Neural progenitor cell (in vitro differentiated cells): ENCODE measurements at places on chromosomes 16 and 17.
A peak's percentile ranks its signal among the peaks of the same experiment; 100 is the strongest.

GRCh38 chr16:77330332-77331042, 104.3 kb downstream of the ADAMTS18 start:
- peak; percentile 88 for DNase-seq

- peak; percentile 72 for DNase-seq
Observed at GRCh38 chr17:81470944-81471817, 41.4 kb downstream of the ACTG1 start.

- peak; percentile 69 for DNase-seq
Observed at GRCh38 chr17:32487473-32488176, 832 bp downstream of the CDK5R1 start.

GRCh38 chr16:24471561-24472350, 67.6 kb upstream of the RBBP6 start:
- DNase-seq: peak; percentile 22

DNA sequence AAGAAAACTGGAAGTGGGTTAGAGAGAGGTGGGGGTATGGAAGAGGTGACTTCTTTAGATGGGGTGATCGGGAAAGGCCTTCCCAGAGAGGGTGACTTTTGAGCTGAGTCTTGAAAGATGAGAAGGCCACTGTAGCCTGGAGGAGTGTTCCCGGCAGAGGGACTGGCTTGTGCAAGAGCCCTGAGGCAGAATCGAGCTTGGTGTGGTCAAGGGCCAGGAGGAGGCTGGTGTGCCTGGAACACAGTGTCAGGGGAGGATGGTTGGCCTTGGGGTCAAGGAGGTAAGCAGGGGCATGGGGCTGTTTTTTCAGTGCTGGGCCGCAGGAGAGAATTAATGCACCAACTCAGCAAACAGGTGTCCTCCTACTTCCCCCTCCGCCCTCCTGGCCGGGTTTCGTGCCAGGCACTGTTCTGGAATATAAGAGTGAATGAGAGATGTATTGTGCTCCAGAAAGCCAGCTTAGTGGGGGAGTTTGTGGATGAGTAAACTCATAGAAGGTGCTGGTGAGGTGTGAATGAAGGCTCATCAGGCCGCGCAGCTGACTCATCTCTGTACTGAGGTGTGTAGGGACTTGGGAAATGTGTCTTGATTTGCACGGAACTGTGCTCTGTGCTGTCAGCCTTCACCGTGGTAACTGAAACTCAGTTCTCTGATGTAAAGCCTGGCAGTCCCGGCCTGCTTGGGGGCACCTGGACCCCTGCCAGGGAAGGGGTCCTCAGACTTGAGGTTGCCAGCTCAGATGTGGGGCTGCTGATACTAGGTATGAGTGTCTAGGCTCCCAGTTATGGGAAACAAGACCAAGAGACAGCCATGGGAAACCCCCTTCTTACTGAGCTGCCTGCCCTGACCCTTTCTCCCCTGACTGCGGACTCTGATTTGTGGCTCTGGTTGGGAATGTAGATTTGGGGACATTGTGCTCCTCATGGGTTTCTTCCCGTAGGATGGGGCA, 15.3 kb downstream of the KSR1 start:
- DNase-seq: no peak

- DNase-seq: no peak
Observed at GRCh38 chr16:84887207-84887606, 67.4 kb downstream of the CRISPLD2 start.

DNA sequence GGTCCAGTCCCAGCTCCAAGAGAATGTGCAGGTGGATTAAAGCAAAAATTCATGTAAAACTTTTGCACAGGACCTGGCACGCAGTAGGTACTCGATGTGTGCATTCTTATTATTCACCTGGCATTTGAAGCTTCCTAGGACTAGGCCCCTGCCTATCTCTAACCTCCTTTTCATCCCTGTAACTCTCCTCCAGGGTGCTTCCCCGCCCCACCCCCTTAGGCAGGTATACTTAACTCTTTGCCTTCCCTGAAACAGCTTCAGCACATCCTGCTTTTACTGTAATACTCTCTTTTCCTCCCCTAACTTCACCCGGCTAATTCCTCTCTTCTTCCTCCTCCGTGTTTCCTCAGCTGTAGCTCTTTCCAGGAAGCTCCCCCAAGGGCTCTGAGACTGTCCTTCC, 54.8 kb downstream of the CDK5R1 start:
- no peak for DNase-seq

DNA sequence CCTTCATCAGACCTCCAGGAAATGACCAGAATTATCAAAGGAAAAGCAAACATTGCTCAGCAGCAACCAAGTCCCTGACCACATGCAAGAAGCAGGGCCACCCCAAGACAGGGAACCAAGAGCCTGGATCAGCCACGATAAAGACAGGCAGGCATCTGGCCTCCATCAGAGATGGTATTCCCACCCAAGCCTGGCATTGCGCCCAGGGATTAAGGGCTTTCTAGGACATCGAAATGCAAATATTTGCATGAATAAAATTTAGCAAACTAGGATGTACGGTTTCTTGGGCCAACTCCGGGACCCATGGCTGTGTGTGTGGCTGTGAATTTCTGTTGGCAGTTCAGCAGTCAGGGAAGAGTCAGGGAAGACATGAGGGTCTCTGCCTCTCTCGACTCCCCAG, 241.4 kb upstream of the DYNLRB2 start:
- DNase-seq: no peak

- no peak for DNase-seq
Observed at GRCh38 chr17:4120332-4120731, 22.5 kb downstream of the ZZEF1 start.

GRCh38 chr17:66625311-66625767, 209.6 kb upstream of the CACNG5 start:
- DNase-seq: peak; percentile 14

GRCh38 chr17:21029036-21029435, 13.8 kb downstream of the USP22 start:
- no peak for DNase-seq

- DNase-seq: no peak
Observed at GRCh38 chr17:9258115-9259015, 237.1 kb downstream of the NTN1 start.

- DNase-seq: no peak
Observed at GRCh38 chr16:69294051-69294450, 17.1 kb upstream of the VPS4A start.

DNA sequence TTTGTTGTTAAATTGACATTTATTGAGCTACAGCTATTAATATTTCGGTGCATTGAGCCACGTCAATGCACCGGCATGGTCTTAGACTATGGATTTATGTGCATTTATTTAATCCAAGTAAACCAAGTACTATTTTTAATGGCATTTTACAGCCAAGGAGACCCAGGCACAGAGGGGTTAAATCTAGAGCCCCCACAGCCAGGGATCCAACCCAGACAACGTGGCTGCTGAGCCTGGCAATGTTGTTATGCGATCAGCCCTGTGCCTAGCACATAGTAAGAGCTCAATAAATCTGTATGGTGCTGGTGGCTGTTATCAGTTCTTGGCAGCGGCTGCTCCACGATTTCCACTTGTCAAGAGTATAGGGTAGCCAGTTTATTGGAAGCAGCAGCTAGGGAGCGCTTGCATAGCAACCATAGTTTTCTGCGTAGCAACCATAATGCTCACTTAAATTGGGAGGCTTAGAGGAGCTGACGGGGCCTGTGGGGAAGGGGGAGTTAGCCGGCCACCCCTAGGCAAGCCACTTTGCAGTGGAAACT, 541 bp upstream of the RBBP6 start:
- DNase-seq: no peak

GRCh38 chr16:89149386-89149785, 22.2 kb upstream of the CDH15 start:
- no peak for DNase-seq

DNA sequence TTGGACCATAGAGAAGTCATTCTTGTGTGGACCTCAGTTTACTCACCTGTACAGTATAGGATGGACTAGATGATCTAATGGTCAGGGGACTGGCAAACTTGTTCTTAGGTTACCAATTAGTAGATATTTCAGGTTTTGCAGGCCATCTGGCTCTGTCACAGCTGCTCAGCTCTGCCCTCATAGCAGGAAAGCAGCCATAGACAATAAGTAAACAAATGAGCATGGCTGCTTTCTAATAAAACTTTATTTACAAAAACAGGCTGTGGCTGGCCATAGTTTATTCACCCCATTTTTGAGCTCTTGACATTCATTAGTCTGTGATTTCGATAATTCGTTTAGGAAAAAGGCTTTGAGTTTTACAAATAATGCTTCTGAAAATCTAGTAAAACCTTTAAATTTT, 12.7 kb downstream of the BPTF start:
- no peak for DNase-seq

DNA sequence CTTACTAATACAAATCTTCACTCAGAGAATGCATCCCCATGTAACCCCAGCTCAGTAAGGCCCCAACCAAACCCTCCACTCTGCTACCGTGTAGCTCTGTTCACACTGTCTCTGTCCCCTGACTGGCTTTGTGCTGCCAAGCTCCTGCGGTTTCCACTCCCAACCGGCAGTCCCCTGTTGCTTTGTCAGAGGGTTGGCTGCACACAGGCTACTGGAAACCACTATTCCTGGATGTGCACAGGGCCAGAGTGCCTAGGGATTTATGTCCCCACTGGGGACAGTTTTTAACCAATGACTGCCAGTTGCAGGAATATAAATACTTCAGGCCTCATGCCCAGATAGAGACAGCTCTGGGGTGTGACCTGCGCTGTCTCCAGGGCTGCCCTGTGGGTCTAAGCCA, 157.1 kb upstream of the C16orf82 start:
- peak; percentile 13 for DNase-seq

DNA sequence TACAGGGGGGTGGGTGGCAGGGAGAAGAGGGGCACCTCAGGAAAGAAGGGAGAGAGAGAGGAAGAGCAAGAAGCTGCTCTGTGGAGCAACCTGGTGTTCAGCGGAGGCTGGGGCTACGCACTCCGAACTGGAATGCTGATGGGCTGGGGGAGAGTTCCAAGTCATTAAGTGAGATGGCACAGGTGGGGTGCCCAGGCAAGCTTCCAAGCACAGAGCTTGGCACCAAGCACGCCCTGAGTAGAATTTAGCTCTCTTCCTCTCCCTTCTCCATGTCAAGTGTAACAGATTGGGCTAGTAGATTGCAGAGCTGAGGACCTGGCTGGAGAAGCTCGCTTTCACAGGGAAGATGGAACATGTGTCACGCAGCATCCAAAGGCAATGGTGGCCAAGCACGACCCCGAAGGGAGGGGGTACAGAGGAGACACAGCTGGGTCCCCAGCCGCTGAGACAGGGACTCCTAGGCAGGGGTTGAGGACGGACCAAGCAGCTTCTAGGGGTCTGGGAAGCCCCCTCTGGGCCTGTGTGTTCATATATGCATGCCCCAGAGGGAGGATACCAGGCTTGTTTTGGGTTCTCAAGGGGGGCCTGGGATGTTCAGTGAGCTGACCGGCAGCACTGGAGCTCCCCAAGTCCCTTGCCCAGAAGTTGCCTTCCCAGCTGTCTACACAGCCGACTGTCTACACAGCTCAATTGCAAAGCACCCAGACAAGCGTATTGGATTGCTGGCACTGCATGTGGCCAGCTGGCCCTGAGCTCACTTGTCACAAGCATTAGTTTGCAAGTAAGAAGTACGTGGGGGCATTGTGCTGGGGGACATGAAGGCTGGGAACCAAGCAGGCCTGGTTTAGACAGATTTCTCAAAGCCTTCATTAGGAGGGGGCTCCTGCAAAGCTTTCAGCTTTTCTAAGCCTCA, 247.8 kb downstream of the ENGASE start:
- DNase-seq: no peak

GRCh38 chr17:45784741-45785479, 790 bp downstream of the CRHR1 start:
- DNase-seq: peak; percentile 79

DNA sequence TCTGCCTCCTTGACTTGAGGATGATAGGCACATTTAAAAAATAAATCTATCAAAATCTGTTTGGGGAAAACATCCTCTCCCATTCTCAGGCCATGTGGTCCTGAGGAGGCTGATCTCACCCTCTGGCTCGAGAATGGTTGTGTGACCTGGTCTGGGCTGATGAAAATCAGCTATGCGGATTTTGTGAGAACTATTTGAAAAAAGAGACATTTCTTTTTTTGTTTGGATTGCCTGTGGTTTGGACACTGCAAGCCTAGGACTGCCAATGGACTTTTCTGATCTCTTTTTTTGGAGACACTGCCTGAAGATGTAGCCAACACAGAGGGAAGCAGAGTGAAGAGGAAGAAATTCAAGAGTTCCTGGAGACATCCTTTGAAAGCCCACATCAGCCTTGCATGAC, 145.9 kb downstream of the HS3ST3B1 start:
- no peak for DNase-seq

DNA sequence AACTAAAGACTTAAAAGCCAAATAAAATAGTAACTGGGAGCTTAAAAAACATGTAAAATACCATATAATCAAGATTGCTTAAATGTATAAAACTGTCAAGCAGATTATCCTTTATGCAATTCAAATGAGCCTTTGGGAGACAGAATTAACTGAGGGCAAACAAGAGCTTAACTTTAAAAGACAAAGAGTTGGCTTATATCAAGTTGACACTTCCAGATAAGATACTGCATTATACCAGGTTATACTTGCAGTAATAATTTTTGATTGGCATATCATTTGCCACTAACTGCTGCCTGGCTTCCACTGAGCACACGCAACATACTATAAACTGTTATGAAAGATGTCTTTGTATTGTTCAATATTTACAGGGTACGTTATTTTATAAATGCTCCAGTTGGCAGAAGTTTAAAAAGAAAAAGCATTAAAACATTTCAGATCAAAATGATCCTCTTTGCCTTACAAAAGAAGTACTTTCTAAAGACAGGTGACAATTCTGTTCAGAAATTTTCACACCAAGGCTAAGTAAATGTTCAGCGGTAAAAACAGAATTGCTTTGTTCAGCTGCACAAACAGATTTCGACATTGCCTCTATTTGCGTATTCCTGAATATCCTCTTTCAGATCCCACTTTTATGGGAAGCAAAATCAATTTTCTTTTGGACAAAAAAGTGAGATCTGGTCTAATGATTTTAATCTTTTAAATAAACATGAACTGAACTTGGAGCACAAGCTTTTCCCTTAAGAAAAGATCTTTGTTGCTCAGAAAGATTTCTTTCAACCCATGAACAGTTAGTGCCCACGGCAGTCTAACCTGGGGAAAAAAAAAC, 50.7 kb downstream of the TOX3 start:
- no peak for DNase-seq

GRCh38 chr17:15268461-15268860, 3.3 kb upstream of the PMP22 start:
- no peak for DNase-seq

- no peak for DNase-seq
Observed at GRCh38 chr16:27778171-27778925, 228.4 kb downstream of the KATNIP start.

DNA sequence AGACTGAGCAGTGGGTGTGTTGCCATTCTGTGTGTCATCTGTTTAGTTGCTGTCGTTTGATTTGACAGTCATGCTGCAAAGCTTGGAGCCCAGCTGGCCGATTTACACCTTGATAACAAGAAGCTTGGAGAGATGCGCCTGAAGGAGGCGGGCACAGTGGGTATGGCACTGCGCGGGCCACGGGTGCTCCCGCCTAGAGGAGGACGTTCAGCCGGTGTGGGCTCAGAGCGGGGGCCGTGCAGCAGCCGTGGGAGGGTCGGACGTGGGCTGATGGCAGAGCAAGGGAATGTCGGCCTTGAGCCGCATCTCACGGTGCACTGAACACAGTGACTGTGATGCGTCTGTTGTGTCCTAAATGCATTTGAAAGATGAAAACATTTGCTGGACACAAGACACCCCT, 3.7 kb downstream of the FN3KRP start:
- no peak for DNase-seq

- DNase-seq: no peak
Observed at GRCh38 chr16:23401139-23401538, 51.9 kb downstream of the COG7 start.
